ENCODE measurements at places on chromosomes 7 and 10.

DNA sequence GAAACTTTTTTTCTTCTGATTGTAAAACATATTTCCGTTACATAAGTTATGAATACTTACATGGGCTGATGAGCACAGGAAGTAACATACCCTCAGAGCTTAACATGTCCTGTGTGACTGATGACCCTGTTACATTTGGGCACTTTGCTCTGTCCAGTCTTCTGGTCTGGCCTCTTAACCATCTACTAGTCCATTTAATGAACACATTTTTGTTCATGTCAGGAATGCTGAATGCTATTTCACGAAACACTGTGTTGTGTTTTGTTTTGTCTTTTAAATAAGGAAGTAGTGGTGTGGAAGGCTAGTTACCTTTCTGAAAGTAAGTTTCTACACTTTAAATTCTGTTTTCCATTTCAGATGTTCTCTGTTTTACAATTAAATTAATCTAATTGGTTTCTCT lies 77.7 kb downstream of the RBM33 start:
- no peak for DNase-seq

DNA sequence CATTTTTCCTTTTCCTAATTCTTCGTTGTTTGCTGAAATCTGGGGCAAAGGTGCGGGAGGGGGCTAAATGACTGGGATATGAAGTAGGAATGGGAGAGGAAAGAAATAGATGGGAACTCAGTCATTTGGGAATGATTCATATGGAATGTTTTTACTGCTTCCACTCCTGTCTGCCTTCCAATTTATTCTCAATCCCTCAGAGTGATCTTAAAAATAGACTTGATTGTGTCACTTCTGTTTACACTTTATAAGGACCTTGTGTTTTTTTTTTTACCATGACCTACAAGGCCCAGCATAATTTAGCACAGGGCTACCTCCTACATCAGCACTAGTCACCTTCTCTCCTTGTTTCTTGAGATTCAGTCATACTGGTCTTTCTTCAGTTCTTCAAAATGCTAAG lies 97.9 kb downstream of the PTEN start:
- no peak for DNase-seq

GRCh38 chr10:29098423-29098822 lies 190.4 kb upstream of the LYZL1 start:
- DNase-seq = no peak

DNA sequence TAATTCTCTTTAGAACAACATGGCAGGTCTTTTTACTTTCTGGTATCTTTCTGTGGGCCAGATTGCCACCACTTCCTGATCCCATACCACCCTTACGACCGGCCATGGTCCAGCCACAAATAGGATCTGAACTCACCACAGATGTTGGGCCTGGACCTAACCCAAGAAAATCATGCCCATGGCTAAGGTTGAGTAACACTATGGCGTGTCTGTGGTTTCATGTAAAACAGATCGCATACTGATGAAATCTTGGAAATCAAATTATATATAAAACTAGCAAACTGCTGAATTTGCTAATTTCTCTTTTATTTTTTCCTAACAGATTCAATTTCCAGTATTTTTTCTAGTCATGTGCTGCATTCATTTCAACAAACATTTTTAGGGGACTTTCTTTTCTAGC lies 77.2 kb downstream of the CH25H start:
- DNase-seq = no peak

- no peak for DNase-seq
Measured at GRCh38 chr10:87931836-87932230, 68.4 kb downstream of the PTEN start.

- no peak for DNase-seq
Measured at GRCh38 chr10:26408858-26409494, 29.2 kb upstream of the APBB1IP start.

DNA sequence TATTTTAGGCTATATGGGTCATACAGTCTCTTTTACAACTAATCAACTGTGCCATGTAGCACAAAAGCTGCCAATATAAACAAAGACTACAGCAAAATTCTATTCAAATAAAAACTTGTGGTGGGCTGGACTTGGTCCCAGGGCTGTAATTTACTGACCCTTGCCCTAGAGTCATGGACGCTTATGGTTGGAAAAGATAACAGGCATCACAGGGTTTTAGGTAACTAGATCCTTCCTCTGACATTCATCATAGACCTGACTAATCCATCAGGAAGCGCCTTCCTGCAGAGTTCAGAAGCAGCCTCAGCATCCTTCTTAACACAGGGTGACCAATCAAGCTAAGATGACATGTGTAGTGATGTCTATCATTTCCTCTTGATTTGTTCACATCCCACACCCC lies 40.2 kb upstream of the GPAM start:
- DNase-seq = no peak

GRCh38 chr10:60495338-60496055 lies 105.8 kb upstream of the ANK3 start:
- no peak for DNase-seq

GRCh38 chr7:157320608-157320980 lies 16.2 kb upstream of the DNAJB6 start:
- DNase-seq = no peak

DNA sequence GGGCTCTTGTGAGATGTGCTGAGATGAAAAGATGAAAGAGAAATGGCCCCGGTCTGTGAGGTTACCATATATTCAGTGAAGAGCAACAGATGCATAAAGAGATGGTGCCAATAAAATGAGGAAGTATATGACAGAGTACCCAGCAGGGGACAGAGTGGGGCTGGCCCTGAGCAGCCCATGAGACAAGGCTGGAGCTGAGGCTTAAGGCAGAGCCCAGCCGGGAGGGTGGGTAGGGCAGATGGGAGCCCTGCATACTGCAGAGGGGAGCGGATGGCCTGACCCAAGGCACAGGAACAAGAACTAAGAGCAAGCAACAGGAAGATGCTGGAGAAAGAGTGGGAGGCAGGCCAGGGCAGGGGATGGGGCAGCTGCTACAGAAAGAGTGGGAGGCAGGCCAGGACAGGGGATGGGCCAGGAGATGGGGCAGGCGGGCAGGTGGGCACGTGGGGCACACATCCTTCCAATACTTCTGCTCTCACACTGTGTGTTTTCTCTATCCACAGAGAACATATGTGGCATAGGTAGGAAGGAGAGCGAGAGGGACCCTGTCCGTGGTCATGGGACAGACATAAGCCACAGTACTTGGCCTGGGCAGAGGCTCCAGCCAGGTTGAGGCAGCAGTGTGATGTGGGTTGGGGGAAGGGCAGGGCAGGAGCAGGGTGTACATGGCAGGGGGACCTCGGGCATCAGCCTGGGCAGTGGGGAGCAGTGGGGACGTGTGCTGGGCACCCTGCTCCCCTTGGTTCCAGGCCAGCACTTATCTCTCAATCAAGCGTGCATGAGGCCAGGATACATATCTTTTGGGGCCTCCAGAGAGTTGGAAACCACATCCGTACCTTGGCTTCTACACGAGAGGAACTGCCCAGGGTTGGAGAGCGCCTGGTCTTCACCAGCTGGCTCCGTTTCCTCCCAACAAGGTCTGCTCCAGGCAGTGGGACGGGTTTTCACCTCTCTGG lies 91.6 kb upstream of the IKZF1 start:
- no peak for DNase-seq

- no peak for DNase-seq
Measured at GRCh38 chr10:132591166-132591971, 53.8 kb downstream of the INPP5A start.

All from stimulated activated CD8-positive, alpha-beta memory T cell treated with anti-CD3 and anti-CD28 coated beads, Interleukin-7, amount 100 ng/mL, for 1 hour (primary cell).